ENCODE measurements at places on chromosomes 1 and 21.

GRCh38 chr1:205410581-205411298 is 11.1 kb downstream of the LEMD1 start:
- DNase-seq, result no peak

DNA sequence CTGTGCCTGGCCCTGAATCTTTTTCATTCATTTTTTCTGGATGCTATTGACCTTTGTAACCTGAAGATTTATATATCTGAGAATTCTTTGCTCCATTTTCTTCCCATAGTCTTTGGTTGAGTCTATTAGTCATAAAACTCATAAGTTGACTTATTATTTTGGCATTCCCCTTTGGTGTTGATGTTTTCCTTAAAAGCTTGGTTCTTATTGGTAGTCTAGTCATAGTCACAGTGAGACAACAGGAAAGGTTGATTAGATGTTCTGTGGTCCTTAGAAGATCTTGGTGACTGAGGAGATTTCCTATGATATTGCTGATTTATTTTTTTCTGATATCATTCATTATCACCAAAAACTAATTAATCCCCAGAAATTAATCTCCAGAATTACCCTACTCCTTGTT is 86.2 kb downstream of the PTPRC start:
- no peak for DNase-seq

DNA sequence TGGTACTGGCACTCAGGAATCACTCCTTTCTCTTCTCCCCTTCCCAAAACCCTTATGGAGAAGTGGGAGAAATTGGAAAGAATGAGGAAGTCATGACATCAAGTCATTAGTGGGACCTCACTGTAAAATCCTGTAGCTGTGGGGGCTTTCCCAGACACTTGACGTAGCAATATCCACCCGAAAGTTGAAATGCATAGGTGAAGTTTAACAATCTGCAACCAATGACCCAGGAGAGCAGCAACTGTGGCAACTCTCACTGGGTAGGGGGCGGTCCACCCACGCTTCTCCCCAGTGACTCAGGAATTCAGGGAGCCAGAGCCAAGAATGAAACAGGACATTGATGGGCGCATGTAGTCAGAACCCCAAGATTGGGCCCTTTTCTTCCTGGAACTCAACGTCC is 27.0 kb downstream of the ABCA4 start:
- DNase-seq, result no peak

DNA sequence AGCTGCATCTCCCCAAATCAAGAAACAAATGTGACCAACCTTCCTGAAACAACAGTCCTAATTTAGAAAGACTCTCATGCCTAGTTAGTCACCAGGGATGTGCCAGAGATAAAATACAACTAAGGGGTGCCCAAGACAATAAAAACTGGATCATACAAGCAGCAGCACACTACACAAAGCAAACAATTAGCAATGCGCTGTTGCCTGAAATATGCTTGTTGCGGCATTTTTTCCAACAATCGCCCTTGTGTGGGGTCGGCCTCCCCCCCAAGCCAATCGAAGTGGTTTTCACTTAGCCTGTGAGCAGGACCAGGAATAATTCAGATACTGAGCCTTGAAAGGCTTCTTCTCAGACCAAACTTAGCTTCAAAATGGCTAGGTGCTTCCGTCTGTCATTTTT is 1.4 kb upstream of the STMN1 start:
- no peak for DNase-seq

DNA sequence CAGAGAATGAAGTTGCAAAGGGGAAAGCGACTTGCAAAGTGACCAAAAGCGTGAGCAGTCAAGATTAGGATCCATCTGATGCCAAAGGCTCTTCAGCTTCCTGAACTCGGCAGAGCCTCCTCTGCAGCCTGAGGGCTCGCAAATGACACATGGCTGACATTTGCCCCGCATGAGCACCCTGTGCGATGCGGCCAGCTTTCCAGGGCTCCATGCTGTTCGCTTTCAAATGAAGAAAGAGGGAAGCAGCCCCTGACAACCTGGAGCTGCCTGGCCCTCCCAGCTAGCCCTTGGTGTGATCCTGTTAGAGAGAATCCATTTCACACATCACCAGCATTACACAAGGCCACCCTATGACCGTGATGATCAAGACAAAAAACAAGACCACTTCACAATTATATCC is 20.2 kb upstream of the FAM131C start:
- no peak for DNase-seq

DNA sequence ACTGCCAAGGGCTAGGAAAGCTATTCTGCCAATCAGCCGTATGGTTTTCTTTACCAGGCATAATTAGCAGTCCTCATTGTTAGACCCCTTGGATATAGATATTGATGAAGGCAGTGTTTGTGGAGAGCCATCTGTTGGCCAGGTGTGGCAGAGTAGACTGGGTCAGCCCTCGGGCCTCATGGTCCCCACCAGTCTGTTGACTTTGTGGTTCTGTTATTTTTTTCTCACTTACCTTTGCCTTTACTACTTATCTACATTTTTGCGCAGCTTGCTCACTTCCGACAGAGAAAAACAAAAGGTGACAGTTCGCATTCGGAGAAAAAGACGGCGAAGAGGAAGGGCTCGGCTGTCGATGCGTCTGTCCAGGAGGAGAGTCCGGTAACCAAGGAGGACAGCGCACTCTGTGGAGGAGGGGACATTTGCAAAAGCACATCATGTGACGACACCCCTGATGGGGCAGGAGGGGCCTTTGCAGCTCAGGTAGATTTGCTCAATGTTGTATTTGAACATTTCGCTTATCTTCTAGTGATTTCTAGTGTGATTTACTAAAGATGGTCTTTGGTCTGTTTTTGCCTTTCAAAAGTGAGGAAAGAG is 2.3 kb downstream of the PCNT start:
- no peak for DNase-seq

DNA sequence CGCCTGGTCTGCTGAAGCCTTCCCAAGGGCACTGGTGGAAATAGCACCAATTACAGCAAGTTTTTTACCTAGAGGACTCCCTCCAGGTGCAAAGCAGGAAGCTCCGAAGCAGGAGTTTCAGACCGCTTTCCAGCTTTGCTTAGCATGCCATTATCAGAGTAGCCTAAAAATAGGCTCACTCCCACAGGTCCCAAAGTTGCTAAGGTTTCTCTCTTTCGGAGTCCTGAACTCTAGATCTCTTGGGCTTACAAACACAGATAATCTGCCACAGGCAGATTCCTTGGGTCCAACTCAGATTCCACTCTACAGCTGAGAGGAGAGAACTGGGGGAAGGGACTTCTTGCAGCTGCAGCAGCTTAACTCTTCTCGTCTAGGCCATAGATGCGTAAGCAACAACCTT is 22.5 kb downstream of the ZMYND12 start:
- no peak for DNase-seq

DNA sequence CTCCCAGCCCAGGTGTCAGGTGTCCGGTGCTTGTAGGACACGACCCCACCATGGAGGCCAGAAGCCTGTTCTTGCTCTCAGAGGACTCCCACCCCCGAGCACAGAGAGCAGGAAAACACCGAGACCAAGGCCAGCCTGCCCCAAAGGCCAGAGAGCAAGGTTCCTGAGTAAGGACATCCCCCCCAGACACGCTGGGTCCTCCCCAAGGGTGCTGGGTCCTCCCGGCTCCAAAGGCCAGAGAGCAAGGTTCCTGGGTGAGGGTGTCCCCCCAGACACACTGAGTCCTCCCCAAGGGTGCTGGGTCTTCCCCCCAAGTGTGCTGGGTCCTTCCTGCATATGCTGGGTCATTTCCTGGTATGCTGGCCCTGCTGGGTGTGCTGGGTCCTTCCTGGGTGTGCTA is 40.0 kb downstream of the MEGF6 start:
- no peak for DNase-seq

DNA sequence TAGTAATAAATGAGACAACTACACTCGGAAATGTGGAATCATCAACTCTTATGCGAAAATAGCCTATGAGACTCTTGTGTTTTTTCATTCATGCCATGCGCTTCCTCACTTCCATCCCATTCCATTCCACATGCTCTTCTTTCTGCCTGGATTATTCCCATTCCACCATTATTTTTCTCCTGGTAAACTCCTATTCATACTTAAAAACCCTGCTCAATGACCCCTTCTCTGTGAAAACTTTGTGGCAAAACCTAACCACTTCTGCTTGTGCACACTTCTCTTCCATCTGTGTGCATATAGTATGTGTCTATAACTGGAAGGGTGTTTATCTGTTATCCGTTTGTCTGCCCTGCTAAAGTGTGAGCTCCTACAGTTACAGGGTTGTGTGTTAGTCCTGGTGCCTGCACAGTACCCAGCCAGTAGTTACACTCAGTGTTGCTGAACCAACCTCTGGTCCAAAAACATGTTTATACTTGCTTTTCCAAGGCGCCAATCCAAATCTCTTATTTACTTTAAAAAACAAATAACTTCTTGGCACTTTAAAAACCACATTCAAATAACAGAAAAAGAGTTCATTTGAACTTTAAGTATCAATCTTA is 10.7 kb downstream of the EPHX1 start:
- no peak for DNase-seq

- DNase-seq, result no peak
These were observed 64.3 kb upstream of the LRRC8B start for GRCh38 chr1:89460325-89460724.

- DNase-seq, result peak; percentile 82
These were observed 52.4 kb upstream of the BCL10 start for GRCh38 chr1:85328713-85329397.

GRCh38 chr1:14654554-14654953 is 56.1 kb downstream of the KAZN start:
- no peak for DNase-seq

GRCh38 chr1:150567341-150567716 is 12.1 kb downstream of the MCL1 start:
- DNase-seq, result no peak

DNA sequence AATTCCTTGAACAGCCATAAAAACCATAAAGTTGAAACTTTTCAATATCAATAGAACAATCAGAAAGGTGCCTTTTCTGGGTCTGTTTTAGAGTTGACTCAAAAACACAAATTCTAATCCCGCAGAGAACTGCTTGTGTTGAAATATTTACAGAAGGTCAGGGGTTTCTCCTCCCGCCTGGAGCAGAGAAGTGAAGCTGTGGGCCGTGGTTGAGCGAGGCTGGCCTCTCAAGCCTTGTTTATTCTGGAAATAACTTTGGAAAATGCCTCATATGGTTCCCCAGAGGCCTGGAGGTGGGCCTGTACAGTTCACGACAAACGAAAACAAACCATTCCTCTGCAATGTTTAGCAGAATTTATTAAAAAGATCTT is 90.8 kb upstream of the ERRFI1 start:
- peak; percentile 77 for DNase-seq

DNA sequence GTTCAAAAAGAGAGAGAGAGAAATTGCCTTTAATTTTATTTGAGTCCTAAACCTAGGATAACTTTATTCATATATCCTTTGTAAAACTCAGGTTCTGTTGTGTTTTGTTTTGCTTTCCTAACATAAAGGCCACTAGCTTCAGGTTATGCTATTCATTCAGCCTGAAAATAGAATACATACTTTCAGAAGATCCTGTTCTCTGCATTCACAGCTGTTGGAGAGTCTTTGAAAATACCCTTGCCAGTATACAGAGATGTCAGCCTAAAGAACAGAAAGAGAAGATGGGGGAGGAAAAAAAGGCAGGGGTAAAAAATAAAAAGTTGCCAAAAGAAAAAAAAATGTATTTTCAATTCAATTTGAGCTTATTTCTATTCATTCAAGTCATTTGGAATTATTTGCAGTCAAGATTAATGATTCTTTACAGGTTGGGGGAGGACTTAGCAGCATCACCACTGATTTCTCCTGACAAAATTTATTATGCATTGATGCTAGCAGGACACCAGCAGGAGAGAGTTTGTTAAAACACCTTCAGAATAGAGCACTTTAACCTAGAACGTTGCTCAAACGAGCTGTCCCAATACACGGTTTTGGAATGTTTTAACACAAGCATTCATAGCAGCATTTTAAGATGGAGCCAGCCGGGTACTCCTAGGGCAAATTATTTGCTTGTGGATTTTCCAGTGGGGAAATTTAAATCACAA is 318.5 kb downstream of the NTNG1 start:
- no peak for DNase-seq

- DNase-seq, result no peak
These were observed 3.6 kb downstream of the PRDM16 start for GRCh38 chr1:3072391-3073185.

GRCh38 chr1:3536420-3537195 is 74.7 kb downstream of the MEGF6 start:
- DNase-seq, result no peak

DNA sequence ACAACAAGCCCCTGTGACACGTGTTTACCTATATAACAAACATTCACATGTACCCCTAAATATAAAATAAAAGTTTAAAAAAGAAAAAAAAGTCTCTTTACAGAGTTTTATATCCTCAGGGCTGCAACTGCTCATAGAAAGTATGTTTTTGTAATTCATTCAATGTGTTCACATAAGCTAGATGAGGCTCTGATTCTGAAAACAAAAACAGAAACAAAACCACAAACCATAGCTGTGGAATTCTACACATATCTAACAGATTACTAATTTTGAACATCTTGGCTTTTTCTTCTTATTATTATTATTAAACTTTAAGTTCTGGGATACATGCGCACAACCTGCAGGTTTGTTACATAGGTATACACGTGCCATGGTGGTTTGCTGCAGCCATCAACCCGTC is 579.6 kb upstream of the ZRANB2 start:
- no peak for DNase-seq

- no peak for DNase-seq
These were observed 43.5 kb downstream of the TRIM33 start for GRCh38 chr1:114467491-114467890.

- DNase-seq, result no peak
These were observed 31.4 kb upstream of the CLSTN1 start for GRCh38 chr1:9855186-9855585.

DNA sequence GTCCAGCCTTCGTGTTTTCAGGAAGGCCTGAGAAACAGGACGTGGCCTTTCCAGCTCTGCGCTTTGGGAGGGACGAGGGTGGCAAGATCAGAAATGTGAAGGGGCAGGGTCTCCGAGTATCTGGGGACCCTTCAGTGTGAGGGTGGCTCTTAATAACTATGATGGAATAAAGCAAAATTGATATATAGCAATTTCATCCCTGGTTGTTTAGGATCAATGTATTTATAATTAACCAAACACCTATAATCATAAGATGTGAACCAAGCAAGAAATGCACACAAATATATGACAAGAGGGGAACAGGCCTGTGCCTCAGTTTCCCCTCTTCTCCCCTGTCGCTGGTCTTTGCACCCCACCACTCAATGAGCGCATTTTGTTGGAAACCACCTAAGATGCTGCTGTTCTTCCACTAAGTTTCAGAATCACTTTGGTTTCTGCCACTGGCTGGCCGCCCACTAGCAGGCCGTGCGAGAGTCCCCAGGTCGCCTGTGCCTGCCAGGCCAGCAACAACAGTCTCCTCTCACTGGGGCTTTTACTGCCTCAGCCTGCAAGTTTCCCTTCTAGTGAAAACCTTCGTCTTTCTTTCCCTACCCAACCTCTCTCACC is 36.6 kb downstream of the UBASH3A start:
- no peak for DNase-seq

DNA sequence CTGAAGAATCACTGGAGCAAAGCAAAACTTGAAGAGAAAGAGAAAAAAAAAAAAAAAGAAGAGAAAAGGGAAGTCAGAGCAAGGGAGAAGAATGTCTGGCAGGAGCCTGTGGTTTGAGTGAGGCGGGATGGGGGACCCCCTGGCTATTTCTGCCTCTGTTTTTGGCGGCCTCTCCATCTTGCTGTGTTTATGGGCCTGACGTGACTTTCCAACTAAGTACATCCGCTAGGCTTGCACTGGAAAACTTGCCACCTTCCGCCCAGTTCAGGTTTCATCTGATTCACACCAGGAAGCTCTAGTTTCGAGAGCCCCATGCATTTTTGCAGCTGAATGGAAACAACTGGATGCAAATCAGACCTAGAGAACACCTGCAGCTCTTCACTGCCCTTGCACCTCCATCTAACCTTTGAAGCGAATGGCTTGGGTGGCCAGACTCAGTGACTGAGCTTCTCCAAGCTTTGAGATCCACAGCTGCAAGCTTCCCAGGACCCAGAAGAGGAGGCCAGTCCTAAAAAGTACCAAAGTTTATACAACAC is 28.0 kb downstream of the TBX15 start:
- no peak for DNase-seq

Measured in AG08396 (cell line).